ENCODE measurements at places on chromosomes 3 and 15.

DNA sequence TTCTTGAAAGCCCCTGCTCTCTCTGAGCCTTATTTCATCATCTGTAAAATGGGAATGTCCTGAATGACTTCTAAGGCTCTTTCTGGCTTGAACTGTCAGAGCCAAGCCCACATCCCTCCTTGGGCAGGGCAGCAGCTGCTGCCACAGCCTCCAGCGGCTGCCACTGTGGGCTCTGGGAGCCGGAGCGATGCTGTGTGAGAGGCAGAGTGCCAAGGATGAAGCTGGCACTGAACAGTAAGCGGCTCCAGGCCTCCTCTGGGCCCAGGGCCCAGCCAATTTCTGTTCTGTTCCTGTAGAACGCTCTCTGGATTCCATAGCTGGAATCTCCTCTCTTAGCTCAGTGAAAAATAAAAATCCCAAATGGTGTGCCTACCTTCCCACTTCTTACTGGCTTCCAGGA, 4.4 kb downstream of the CPLX3 start:
- ATAC-seq: no peak

DNA sequence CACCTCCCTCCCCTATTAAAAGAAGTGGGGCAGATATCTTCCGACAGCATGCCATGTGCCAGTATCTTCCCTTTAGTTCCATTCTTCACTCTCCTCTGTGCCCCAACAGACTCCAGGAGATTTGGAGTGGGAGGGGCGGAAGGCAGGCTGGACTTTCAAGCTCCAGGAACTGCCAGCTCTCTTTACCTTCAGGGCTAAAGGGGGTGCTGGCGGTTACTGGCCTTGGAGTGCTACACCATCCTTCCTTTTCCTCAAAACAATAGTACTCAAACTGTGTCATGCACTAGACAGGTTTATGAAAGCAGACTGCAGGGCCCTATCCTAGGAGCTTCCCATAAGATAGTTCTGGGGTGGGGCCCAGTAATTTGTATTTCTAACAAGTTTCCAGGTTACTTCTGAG, 6.0 kb downstream of the LINS1 start:
- peak; percentile 80 for ATAC-seq

GRCh38 chr3:124467980-124468902, 262.0 kb upstream of the UMPS start:
- ATAC-seq: peak; percentile 62

- ATAC-seq: no peak
Observed at GRCh38 chr3:148102156-148102555, 595.5 kb upstream of the AGTR1 start.

GRCh38 chr3:125202197-125202596, 10.4 kb downstream of the SLC12A8 start:
- ATAC-seq: peak; percentile 66

DNA sequence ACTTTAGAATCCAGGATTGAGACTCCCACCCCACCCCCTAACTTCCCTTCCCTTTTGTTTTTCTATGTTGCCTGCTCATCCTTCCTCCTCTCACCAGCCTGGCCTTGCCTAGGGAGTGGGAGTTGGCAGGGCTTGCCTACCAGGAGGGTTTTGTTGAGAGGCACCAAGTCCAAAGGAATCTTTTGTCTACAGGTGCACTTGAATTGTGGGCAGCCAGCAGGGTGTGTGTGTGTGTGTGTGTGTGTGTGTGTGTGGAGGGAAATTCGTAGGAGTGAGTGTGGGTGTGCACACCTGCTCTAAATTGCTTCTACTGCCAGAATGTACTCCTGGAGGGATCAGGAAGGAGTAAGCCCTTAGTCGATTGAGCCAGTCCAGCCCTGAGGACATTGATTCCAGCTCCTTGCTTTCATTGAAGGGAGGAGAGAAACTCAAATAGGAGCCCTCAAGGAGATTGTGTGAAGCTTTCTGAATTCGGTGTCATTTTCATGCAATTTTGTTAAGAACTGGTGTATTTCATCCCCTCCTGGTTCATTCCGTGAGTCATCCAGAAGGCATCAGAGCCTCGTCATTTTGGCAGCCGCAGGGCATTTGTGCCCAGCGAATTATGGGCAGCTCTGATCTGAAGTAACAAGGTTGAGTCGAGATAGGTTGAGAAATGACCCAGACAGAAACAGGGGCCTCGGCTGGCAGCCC, 112.1 kb downstream of the SLCO3A1 start:
- peak; percentile 57 for ATAC-seq
